Activated CD4-positive, alpha-beta T cell treated with anti-CD3 and anti-CD28 coated beads, Interleukin-2, amount 10 ng/mL, durations not matched to agents 7 days and 5 days (primary cell): ENCODE measurements at places on chromosomes 12 and 14. TPM values are rescaled to one million over a fixed set of nuclear protein-coding genes. Genes with fewer than 3 reads are reported as not detected.

- no peak for DNase-seq
Observed at GRCh38 chr12:124837958-124838803, 25.5 kb downstream of the SCARB1 start.

DNA sequence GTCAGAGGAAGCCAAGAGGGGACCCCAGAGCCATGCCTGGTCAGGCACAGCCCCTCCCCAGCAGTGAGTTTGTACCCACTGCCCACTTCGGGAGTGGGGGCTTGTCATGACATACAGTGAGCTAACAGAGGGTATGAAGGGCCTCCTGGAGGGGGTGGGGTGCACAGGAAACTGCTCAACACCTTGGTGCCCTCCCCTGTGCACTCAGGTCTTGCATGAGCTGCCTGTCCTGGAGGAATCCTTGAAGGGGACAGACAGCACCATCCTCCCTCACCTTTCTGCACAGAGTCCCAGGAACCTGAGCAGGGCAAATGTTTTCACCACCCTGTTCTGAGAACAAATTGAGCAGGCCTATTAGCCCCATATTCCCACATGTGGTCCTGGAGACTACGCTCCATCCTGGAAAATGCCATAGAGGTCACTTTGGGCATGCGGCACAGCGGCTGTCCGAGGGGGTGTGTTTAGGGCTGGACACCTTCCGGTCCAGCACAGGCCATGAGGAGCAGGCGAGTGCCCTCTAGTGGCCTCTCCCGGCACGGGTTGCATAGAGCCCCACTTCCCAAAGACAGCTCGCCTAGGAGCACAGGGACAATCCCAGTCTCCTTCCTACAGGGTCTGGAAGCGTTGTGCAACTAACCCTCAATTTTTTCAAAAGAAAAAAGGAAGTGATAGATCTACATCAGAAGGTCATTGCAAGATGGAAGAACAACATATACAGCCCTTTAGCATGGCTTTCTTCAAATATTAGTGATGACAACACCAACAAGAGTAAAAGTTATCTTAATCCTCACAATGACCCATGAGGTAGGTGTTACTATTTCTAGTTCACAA is 31.9 kb upstream of the ZFP36L1 start:
- no peak for DNase-seq

Gene TAS2R7
- not detected for total RNA-seq

- no peak for DNase-seq
Observed at GRCh38 chr12:122862110-122862634, 26.9 kb downstream of the HIP1R start.

Gene CLECL1
- 1.4 TPM for total RNA-seq

DNA sequence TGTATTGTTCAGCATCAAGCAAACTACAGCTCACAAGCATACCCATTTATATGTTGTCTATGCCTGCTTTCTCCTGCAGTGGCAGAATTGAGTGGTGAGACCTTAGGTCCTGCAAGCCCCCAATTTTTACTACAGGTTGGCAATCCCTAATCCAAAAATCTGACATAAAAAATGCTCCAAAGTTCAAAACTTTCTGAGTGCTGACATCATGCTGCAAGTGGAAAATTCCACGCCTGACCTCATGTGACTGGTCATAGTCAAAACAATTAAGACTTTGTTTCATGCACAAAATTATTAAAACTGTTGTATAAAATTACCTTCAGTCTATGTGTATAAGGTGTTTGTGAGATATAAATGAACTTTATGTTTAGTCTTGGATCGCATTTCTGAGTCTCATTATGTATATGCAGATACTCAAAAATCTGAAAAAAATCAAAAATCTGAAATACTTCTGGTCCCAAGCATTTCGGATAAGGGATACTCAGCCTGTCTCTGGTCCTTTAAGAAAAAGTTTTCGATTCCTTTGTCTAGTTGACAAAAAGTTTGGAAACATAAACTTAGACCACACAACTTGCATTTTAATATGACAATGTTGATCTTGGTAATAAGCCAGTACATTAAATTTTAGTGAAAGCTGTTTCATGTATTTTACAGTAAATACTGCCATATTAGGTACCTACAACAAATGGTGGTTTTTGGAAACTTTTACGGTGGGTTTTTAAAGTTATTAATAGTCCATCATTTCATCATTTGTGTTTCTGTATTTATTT is 81.5 kb downstream of the AEBP2 start:
- DNase-seq, result no peak

DNA sequence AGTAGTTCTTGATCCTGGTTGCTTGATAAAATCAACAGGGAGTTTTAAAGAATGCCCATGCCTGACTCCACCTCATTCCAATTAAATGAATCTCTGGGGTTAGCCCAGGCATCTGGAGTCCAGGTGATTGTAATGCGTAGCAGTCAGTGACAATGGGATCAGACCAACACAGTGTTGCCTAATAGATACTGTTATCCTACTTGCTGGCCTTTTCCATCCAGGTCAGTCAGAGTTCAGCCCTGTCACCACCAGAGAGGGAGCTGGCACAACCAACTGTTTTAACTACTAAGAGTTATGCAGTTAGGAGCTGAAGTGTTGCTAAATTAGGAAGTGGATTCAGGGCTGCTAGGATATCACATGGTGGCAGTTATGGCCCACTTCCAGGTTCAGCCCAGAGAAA is 107.1 kb downstream of the GPR135 start:
- DNase-seq, result no peak

GRCh38 chr14:35420036-35420811 is 15.7 kb upstream of the NFKBIA start:
- DNase-seq, result no peak

Gene RD3L
- total RNA-seq, result not detected

DNA sequence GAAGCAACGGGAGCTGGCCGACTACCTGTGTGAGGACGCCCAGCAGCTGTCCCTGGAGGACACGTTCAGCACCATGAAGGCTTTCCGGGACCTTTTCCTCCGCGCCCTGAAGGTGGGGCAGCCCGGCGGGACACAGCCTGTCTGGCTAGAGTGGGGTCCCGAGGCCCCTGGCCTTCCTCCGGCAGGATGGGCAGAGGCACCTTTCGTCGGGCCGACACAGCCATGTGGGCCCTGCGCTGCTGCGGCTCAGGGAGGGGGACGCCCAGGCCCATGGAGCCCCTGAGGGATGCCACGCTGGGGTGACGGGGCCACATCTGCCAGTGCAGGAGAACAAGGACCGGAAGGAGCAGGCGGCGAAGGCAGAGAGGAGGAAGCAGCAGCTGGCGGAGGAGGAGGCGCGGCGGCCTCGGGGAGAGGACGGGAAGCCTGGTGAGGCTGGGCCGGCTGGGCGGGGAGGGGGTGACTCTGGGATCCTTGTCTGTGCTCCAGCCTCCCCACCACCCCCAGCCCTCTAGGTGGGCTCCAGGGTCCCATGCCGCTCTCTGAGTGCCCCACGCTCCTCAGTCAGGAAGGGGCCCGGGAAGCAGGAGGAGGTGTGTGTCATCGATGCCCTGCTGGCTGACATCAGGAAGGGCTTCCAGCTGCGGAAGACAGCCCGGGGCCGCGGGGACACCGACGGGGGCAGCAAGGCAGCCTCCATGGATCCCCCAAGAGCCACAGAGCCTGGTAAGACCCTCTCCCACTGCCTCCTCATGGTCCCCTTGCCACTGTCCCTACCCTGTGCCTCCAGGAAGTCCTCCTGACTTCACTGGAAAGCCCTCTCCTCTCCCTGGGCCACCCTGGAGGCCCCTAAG is 10.9 kb upstream of the ADSS1 start:
- no peak for DNase-seq

GRCh38 chr12:111976291-111976690 is 36.7 kb downstream of the TMEM116 start:
- no peak for DNase-seq

DNA sequence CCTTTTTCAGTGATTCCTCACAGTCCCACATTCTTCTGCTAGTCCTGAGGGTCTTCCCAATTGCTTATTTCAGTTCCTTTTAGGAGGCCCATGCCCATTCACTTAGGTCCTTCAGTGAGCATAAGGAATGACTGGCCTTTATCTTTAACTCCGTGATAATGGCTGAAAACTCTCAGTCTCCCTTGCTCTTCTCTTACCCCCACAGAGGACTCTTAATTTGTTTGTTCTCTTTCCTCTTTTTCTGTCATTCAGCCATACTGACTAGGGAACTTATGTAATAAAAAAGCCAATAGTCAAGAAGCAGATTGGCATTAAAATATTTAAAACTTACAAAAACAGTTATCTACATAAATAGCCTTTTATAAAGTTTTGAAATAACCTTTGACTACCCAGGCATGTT is 17.1 kb upstream of the VDR start:
- DNase-seq, result no peak

DNA sequence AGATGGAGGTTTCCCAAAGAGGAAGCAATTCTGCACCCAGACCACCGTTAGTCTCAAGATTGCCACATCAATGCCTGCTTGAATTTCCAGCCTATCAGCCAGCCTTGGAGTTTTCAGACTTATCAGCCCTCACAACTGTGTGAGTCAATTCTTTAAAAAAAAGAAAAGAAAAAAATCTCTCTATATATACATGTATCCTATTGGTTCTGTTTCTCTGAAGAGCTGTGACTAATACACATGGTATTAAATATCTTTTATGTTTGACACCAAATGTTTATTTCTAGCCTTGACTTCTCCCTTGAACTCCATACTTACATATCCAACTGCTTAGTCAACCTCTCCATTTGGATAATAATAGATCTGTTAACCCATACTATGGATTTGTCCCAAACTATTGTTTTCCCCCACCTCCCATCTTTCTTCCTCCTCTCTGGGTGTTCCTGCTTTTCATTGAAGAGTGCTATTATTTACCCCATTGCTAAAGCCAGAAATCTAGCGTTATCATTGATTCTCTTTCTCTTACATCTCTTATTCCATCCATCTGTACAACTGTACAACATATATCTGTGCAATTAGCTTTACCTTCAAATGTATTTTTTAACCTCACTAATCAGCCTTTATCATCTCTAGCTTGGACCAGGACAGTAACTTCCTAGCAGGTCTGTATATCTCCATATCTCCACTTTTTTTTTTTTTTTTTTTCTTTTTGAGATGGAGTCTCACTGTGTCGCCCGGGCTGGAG is 22.7 kb upstream of the EID3 start:
- no peak for DNase-seq

DNA sequence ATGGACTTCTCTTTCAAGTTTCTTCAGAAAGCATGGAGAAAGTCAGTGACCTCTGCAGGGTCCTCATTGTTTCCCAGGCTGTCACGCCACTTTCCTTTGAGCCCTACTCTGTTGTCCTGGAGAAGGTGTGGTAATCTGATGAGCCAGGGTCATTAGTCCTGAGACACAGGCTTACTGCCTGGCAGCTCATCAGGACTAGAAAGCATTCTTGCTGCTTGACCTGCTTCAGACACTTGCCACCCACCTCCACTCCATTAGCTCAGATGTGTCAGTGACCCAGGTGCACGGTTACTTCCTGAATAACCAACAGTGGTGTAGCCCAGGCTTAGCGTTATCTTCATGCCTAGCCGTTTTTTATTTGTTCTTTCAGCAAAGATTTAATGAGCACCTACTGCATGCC is 93.9 kb downstream of the FGD4 start:
- DNase-seq, result no peak

Gene PLXNC1
- total RNA-seq, result 27.4 TPM

Gene CNTN1
- total RNA-seq, result not detected

DNA sequence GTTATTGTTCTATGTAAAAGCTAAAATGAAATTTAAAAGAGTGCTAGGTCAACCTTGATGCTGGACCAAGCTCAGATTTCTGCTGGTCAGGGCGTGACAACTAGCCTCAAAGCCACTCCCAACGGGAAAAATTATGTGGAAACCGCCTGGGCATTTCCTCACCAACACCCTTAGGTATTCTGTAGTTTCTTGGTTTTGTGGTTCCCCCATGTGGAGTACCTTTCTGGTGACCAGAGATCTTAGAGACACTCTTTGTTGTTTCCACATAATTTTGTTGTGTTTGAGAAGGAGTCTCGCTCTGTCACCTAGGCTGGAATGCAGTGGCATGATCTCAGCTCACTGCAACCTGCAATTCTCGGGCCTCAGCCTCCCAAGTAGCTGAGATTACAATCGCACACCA is 119.9 kb downstream of the DENND5B start:
- no peak for DNase-seq

- peak; percentile 40 for DNase-seq
Observed at GRCh38 chr12:110102255-110102654, 21.9 kb upstream of the IFT81 start.

DNA sequence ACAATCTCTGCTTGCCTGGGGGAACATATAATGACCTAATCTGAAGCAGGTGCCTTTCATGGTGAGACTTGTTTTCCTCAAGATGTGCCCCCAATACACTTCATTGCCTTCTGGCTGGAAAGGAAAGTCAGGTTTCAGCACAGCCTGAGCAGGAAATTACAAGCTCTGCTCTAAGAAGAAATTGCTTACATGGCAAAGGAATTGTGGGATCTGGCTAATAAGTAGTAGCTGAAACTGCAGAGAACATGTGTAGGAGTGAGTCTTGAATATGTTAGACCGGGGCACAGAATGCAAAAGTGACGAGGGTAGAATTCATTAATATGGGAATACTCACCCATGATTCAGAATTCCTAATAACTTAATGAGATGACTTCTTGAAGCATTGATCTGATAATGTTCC is 6.3 kb upstream of the CFAP54 start:
- no peak for DNase-seq

GRCh38 chr14:64891839-64892375 is 12.2 kb upstream of the SPTB start:
- peak; percentile 70 for DNase-seq

- no peak for DNase-seq
Observed at GRCh38 chr14:94953541-94954260, 183.8 kb upstream of the GSC start.

DNA sequence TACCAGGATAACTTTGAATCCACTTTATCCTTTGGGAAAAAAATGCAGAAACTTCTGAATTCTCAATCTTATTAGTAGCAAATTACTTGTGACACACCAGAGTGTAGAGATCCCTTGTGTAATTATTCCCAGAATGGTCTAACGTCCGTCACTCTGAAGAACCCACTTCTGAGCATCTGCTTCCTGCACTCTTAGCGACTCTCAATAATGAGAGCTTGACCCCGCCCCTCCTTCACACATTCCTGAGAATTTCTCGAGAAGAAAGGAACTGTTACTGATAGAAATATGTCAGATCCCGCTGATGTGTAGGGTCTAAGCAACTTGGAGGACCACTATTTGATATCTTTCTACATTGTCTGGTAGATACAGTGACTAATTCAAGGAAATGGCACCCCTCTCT is 218.3 kb upstream of the PDZRN4 start:
- no peak for DNase-seq

- no peak for DNase-seq
Observed at GRCh38 chr14:33454707-33455106, 496.2 kb downstream of the EGLN3 start.

Gene RASSF8
- 0.92 TPM for total RNA-seq

Gene TMEM132D
- not detected for total RNA-seq

DNA sequence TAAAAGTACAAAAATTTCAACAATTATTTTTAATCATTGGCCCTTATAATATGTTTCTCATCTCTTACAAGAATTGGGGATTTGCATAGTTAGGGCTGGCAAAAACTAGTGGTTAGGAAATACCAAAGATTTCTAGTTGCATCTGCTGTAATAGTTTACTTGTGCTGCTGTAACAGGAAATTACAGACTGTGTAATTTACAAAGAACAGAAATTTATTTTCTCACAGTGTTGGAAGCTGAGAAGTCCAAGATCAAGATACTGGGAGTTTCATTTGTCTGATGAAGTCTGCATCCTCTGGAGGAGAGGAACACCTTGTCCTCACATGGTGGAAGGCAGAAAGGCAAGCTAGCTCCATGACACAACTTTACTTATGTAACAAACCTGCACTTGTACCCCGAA is 157.0 kb downstream of the FLRT2 start:
- DNase-seq, result no peak

Gene ITGB7
- total RNA-seq, result 621 TPM

- DNase-seq, result no peak
Observed at GRCh38 chr14:72685456-72685855, 208.4 kb downstream of the DPF3 start.

Gene HHIPL1
- 0.05 TPM for total RNA-seq
